ENCODE measurements at places on chromosomes 1 and 21.
A peak's percentile ranks its signal among the peaks of the same experiment; 100 is the strongest.

DNA sequence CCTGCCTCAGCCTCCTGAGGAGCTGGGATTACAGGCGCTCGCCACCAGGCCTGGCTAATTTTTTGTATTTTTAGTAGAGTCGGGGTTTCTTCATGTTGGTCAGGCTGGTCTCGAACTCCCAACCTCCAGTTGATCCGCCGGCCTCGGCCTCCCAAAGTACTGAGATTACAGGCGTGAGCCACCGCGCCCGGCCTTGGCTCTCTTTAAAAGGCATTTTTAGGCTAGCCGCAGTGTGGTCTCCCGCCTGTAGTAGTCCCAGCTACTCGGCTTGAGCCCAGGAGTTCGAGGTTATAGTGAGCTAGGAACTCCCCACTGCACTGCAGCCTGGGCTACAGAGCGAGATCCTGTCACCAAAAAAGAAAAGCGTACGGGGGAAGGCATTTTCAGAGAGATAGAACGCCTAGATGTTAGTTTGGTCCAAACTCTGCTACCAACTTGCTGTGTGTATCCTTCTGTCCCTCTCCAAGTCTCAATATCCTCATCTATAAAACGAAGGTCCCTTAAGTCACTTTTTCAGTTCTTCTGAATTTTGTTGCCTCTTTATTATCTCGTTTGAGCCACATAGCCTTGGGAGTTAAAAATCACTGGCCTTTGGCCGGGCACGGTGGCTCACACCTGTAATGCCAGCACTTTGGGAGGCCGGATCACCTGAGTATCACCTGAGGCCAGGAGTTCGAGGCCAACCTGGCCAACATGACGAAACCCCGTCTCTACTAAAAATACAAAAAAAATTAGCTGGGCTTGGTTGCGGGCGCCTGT lies 734 bp downstream of the MED18 start:
- DNase-seq: peak; percentile 78

- no peak for DNase-seq
Observed at GRCh38 chr1:151529211-151529702, 10.9 kb upstream of the TUFT1 start.

DNA sequence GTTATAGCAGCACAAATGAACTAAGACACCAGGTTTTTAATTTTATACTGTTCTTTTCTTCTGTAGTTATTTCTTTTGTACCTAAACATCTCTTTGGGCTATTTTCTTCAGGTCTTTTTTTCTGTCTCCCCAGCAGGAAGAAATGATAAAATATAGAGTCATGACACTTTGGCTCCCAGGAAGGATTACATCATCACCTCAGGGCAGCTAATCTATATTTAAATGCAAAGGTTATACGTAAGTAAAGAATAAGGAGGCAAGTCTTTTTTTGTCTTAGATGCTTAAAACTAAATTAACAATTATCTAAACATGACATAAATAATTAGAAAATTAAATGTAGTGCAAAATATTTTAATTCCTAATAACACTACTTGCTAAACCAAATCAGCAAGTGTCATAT lies 57.0 kb downstream of the WARS2 start:
- DNase-seq: no peak

- peak; percentile 68 for DNase-seq
Observed at GRCh38 chr21:29245104-29245643, 53.5 kb upstream of the BACH1 start.

- peak; percentile 95 for DNase-seq
Observed at GRCh38 chr1:24150234-24151174, 7.6 kb upstream of the IL22RA1 start.

DNA sequence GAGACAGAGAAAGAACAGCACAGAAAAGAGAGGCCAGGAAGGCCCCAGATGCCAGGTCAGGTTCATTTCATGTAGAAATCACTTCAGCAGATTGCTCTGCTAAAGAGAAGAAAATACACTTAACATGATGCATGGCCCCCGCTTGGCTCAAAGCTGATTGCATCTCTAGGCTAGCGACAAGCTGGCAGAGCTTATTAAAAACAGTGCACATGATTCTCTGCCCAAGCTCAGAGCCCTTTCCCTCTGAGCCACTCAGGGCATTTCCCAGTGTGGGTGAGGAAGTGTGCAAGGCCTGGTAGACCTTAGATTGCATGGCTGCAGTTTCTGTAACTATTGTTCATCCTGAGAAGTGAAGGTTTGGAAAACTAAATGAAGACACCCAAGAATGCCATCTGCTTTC lies 3.3 kb upstream of the CAPN9 start:
- no peak for DNase-seq

GRCh38 chr1:68950036-68950435 lies 453.2 kb upstream of the DEPDC1 start:
- no peak for DNase-seq

- peak; percentile 70 for DNase-seq
Observed at GRCh38 chr1:230972855-230973271, 5.8 kb downstream of the TTC13 start.

- DNase-seq: no peak
Observed at GRCh38 chr1:228804640-228805413, 69.5 kb downstream of the RHOU start.

DNA sequence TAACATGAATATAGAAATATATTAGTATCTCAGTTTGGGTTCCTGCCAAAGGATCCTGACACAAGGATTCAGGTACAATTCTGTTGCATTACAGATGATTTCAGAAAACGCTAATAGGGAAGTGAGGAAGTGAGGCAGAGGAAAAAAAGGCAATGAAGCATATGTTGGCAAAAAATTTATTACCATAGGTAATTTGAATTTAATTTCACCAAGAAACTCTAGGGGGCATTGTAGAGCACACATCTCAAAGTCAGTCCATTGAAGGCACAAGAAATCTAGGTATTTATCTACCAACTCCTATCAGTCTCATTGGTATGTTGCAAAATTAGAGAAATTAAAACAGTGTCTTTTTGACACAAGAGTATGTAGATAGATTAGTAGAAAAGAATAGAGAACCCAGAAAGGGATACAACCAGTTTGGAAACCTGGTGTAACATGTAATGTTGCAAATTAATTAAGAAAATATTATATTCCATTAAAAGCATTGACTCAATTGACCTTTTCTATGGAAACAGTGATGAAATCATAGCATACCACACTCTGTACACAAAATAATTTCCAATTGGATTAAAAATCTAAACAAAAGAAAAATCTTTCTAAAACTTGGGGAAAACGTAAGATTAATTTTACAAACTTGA lies 104.9 kb upstream of the SNX7 start:
- DNase-seq: no peak

GRCh38 chr21:43981151-43981870 lies 30.8 kb upstream of the TRAPPC10 start:
- DNase-seq: no peak

DNA sequence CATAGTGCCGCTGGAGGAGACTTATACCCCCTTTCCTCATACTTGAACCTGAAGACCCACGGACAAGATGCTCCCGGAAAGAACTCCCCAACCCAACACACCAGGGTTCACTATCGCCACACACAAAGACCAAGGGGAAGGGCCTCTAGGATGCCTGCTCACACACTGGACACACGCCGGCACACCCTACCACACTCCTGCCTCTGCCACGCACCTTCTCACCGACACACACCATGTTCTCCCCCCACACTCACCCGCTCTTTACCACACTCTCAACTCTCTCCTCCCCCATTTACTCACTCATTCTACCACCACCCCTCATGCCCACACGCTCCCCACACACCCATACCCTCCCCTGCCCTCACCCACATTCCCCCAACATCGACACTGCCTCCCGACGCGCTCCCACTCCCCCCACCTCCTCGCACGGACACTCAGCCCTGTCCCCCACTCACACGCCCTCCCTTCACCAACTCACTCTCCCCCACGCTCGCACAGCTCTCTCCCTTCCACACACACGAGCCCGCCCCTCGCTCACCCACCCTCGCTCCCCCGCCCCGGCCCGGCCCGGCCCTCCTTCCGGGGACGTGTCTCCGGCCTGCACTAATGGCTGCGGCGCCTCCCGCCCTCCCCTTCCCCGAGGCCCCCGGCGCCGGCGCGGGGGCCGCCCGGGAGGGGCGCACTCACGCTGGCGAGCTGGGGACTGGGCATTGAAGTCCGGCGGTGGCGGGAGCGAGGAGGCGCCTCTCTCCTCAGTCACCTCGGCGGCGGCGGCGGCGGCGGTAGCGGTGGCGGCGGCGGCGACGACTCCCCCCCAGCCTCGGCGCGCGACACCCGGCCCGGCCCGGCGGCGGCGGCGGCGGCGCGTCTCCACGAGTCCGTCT lies 626 bp downstream of the PTP4A2 start:
- peak; percentile 88 for DNase-seq

DNA sequence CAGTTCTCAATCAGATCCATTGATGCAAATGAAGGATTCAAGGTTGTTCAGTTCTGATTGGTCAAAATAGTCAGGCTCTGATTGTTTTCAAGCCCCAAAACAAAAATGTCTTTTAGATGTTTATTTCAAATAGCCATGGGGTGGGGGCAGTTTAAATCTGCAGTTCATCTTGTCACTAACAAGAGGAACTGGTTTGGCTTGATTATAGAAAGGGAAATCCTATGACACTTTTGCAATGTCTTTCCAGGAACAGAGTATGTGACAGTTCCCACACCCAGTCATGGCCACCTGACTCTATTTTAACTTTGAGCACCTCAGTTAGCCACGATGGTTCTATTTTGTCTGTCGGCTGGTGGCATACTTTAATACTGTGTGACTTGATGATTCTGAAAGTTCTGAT lies 1544.1 kb downstream of the PLA2G4A start:
- no peak for DNase-seq

- DNase-seq: no peak
Observed at GRCh38 chr1:173276922-173277800, 70.0 kb upstream of the TNFSF4 start.

- DNase-seq: no peak
Observed at GRCh38 chr1:20229171-20229570, 42.9 kb upstream of the PLA2G2C start.

DNA sequence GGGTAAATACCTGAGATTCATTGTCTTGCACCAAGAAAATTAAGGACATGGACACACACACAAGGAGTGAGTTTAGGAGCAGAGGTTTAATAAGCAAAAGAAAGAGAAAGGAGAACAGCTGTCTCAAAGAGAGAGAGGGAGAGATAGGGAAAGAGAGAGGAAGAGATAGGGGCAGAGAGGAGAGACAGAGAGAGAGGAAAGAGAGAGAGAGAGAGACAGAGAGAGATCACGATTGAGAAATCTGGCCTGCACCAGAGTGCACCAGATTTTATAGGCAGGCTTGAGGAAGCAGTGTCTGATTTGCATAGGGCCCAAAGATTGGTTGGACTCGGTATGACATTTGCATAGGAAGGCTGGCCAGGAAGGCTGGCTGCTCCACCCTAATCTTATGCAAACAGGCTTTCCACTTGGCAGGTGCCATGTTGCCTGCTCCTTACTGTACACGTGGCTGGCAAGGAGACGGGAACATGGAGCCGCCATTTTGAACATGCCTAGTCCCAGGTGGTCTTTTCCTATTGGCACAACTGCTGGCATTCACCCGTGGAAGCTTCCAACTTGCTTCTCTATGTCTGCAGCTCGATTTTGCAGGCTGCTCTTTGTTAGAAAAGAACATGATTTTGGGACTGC lies 419.9 kb downstream of the ZP4 start:
- no peak for DNase-seq

- DNase-seq: no peak
Observed at GRCh38 chr1:169906938-169907337, 13.2 kb upstream of the SCYL3 start.

DNA sequence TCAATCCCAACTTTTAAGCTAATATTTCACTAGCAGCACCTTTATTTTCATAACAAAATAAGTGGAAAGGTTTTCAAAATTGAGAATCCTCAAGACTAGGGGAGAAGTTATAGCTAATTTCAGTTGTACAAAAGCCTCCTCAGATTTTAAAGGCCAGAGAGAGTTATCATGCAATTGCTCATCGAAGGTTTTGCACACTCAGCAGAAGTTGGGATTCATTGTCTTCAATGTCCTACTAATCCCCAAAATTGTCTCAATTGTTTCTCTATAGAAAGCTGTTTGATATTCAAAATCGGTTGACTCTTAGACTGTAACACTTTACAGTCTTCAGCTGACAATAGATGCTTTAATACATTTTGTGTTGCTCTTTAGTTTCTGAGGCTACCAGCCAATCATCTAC lies 170.7 kb upstream of the TNR start:
- DNase-seq: no peak

DNA sequence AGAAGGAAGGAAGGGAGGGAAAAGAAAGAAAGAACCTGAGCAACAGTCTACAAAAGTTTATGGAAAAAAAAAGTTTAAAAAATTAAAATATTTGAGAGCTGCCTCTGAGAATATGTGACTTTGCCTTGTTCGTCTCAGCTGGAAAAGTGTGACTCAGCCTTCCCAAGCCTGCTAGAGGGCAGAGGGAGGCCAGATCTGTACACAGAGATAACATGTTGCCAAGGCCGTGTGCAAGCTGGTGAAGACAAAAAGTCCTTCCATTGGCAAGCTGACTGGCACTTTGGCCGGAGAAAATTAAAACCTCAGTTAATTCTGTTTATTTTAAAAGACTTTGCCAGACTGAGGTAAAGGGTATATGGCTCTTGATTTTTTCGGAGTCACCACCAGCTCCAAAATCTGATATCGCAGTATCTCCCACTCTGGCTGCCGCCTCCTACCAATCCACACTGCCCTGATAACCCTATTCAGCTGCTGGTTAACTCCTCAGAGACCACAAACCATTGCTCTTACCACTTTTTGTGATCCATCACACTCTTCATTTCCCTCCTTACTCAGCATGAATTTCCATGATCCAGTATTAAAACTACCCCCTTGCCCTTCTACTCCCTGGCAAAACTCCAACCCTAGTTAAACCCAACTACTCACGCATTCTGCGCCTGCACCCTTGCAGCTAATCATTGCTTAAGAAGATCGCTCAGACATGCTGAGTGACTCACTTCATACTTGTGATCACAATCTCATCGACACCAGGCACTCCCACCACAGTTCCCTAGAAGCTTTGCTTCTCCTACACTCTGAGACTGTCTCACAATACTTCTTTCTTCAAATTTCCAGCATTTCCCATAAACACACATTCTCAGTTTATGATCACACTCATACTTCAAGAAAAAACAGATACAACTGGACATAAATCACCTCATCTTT lies 5.7 kb upstream of the PPP1R15B start:
- DNase-seq: no peak

GRCh38 chr1:212452323-212453155 lies 19.8 kb downstream of the NENF start:
- no peak for DNase-seq

GRCh38 chr21:15688809-15689208 lies 41.0 kb upstream of the USP25 start:
- DNase-seq: no peak

DNA sequence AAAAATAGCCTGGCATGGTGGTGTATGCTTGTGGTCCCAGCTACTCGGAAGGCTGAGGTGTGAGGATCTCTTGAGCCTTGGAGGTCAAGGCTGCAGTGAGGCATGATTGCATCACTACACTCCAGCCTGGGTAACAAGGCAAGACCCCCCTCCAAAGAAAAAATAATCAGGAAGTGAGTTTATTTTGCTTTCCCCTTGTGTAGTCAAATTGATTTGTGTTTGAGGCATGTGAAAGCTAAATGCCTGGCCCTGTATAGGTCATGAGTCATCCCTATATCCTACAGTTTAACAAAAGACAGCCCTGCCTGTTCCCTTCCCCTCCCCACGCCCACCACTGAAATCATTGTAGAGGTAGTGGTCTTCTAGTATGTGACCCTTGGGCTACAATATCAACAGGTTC lies 241.4 kb upstream of the JUN start:
- no peak for DNase-seq

- DNase-seq: no peak
Observed at GRCh38 chr1:38430949-38431348, 384.4 kb upstream of the POU3F1 start.

Data from stimulated activated effector memory CD8-positive, alpha-beta T cell treated with anti-CD3 and anti-CD28 coated beads, Interleukin-12 subunit alpha, Interleukin-12 subunit beta, amount 100 ng/mL, for 72 hours (primary cell).